ENCODE measurements at places on chromosomes 5 and 9.

GRCh38 chr9:20264896-20265295 lies 357.4 kb downstream of the MLLT3 start:
- no peak for DNase-seq

DNA sequence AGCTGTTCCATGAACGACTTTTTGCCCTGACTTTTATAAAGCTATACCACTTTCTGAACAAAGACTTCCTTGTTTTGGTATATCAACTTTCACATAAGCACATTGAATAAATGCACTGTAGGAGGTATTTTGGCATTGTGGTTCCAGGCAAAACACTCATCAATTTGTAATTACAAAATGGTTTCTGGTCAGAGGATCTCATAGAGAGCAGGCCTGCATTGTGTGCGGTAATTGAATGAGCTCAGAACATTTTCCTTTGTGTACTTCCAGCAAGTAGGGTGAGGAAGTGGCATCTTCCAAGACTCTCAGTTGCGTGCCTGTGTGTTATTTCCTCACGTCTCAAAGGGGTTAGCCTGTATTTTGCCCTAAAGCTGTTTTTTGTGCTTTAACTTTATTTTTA lies 89.2 kb downstream of the PDE6A start:
- no peak for DNase-seq

- no peak for DNase-seq
These were observed 203.1 kb downstream of the ROR2 start for GRCh38 chr9:91746904-91747303.

GRCh38 chr9:91182429-91183225 lies 179.1 kb downstream of the AUH start:
- no peak for DNase-seq

GRCh38 chr9:105074491-105074890 lies 146.5 kb upstream of the ABCA1 start:
- no peak for DNase-seq

GRCh38 chr5:93621327-93621798 lies 38.3 kb downstream of the NR2F1 start:
- peak; percentile 59 for DNase-seq

Measured in body of pancreas (tissue), 4 donors.